ENCODE measurements at places on chromosomes 12 and 14.

- DNase-seq, result no peak
These were observed 65.9 kb downstream of the DDX51 start for GRCh38 chr12:132078190-132078589.

- DNase-seq, result no peak
These were observed 827.8 kb downstream of the DIO2 start for GRCh38 chr14:79383475-79383874.

DNA sequence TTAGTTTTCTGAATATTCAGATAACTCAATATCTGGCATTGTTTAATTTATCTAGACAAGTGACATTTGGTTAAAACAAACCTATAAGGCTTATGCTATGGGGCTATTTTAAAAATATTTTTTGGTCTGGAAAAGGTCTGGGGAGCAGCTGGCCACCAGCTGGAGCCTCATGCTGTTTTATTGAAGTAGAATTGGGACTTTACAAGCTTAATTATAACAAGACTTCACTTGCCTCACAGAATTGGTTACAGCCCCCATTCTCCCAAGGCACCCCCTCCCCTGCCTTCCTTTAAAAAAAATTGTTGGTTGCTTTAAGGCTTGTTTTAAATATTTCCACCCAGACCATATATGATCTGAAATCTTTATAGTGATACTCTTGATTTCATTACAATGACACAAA is 453.9 kb downstream of the ADAMTS20 start:
- DNase-seq, result no peak

DNA sequence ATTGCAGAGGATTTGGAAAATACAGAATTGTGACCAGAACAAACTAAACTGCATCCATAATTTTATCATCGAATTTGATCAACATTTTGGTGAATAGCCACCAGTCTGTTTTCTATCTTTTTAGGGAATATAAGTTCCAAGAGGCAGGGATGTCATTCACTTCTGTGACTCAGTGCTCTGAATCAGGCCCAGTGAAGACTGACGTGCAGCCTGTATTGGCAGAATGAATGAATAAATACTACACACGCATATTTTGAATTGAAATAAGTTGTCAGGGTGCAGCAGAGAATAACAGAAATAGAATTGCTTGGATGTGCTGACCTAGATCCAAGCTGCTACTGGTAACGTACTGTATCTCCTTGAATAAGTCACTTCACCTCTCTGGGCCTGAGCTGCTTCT is 1.3 kb upstream of the EMP1 start:
- DNase-seq, result no peak

DNA sequence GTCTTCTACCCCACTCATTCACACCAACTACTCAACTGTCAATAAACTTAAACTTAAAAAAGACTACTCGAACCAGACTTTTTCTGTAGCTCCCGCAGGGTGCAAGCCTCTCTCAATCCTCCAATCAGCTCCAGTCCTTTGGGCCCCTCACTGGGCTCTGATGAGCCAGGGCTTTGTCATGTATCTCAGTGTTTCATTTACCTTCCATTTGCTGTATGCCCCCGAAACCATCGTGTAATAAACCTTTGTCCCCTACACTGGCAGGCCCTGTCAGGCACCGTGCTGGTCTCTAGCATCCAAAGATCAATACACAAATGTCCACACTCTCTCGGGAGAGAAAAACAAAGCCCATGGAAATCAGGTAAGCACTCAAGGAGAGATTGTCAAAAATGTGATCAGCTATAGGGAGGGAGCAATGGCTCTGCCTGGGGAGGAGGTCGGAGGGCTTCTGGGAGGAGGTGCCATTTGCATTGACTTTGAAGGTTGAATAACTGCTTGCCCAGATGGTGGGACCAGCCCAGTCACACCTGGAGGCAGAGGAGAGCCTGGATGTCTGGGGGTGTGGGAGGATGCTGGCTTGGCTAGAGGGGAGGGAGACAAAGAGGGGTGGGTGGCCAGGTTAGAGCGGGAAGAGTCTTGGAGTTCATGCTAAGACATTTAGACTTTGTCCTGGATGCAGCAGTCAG is 42.1 kb upstream of the DICER1 start:
- no peak for DNase-seq

- DNase-seq, result no peak
These were observed 73.9 kb upstream of the PLEKHA5 start for GRCh38 chr12:19055589-19055988.

GRCh38 chr12:90969346-90969745 is 14.4 kb upstream of the CCER1 start:
- DNase-seq, result no peak

GRCh38 chr14:60616461-60616959 is 32.8 kb downstream of the SIX1 start:
- DNase-seq, result no peak

- DNase-seq, result no peak
These were observed 32.6 kb downstream of the PELI2 start for GRCh38 chr14:56150645-56151345.

DNA sequence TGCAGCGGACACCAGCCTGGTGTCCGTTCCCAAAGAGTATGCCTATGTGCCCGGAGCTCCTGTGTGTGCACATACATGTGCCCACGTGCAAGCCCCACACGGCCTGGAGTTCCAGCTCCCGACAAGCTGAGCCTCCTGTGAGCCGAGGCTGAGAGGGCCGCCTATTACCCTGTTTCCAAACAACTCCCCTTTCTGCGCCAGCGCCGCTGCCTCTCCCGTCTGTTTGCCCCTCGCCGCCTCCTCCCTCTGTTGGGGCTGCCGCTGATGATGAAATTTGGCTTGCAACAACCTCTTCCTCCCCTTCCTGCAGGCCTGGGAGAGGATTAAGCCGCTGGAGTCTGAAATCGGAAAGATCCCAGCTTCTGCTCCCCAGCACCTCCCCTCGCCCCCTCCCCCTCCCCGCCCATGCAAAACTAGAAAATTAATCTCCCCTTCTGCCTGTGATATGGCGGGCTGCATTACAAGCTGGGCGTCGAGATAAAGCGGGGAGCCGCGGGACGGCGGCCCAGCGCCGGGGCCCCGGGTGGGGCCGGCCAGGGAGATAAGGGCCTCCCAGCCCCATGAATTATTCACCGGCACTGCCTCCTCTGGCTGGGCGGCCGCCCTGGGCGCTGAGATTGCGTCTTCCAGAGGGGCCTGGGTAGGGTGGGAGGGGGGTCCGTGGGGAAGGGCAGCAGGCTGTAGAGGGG is 6.8 kb upstream of the ASIC1 start:
- DNase-seq, result peak; percentile 44

DNA sequence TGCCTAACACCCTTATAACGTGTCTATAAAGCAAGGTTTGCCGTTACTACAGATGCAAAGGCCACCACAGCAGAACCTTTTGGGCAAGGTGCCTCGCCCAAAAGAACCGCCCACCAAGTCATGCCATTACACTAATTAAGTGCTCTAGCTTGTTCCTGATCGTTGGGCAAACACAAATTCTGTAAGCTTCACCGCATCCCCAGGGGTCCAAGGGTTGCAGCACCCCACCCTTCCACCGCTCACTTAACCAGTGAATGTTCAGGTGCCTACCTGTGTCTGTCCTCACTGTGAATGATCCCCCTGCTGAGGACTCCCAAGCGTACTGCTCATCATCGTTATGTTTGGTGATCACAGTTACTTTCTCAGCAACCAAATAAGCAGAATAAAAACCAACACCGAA is 1.4 kb downstream of the HSP90AA1 start:
- DNase-seq, result no peak

GRCh38 chr12:26043135-26044006 is 81.5 kb downstream of the BHLHE41 start:
- DNase-seq, result no peak

DNA sequence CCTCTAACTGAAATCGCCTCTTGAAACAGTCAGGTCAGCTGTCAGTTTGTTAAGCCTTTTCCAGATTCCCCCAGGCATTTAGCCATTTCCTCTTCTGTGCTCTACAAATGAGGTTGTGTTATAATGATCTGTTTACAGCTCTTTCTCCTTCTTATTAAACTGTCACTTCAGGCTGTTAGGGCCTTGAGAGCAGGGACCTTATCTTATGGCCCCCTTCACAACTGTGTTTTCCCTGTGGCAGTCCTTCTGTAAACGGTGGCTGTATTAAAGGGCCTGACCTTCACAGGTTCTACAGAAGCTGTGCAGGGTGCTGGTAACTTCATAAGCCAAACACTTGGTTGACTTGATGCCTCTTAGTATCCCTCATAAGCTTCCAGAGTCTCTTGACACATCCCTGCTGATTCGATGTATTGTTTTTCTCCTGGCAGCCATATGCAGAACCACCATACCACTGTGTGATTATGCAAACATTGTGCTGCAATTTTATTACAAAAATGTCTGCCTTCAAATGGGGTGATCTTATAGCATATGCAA is 104.7 kb downstream of the PLEKHA5 start:
- peak; percentile 13 for DNase-seq

DNA sequence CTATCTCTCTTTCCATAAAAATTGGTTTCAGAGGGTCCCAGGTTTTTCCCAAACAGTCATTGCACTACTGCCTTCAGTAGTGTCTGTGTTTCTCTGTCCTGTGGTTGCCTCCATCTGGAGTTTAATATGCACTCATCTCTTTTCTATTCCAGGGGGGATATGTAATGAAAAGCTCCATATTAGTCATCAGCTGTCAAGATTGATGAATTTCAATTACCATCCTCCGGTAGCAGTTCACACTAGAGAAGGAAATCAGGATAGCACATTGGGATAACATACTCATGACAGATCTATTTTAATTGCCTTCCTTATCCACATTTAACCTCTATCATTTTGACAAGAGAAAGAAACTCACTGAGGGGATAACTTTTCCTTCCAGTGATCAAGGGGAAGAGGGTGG is 589.0 kb upstream of the SEL1L start:
- DNase-seq, result no peak

DNA sequence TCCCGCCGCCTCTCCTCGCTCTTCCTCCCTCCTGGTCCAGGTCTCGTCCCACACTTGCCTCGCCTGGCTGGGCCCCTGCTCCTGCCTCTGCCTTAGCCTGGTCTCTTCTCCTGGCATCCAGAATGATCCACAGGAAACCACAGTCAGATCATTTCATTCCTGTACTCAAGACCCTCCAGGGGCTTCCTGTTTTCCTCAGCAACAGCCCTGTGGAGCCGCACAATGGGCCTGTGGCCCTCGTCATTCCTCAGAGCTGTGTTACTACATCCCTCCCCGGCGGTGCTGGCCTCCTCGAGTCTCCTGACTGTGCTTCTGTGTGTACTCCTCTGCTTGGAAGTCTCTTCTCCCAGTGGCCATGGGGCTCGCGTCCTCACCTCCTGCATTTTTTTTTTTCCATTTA is 20.1 kb downstream of the ATP6V0A2 start:
- DNase-seq, result no peak

- DNase-seq, result no peak
These were observed 720.9 kb upstream of the TBX3 start for GRCh38 chr12:115404761-115405470.

DNA sequence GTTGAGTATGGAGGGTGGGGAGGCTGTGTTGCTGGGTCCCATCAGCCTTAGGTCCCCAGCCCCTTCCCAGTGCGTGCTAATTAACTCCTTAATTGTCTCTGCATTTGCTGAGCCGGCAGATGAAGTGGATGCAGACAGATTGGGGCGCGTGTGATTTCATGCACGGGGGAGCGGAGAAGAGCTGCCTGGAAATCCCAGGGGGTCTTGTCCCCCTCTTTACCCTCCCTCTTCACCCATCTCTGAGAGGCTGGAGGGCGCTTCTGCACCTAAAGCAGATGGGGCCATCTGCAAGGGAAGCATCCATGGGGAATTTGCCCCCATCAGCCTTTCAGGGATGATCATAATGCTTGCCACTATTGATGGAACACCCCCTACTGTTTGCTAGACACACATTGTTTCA is 4.4 kb upstream of the ASIC1 start:
- peak; percentile 35 for DNase-seq

GRCh38 chr12:97650242-97650641 is 187.6 kb downstream of the RMST start:
- no peak for DNase-seq

- no peak for DNase-seq
These were observed 78.9 kb downstream of the PLEKHA5 start for GRCh38 chr12:19208456-19208855.

GRCh38 chr12:109534456-109534855 is 38.8 kb downstream of the MMAB start:
- DNase-seq, result no peak

DNA sequence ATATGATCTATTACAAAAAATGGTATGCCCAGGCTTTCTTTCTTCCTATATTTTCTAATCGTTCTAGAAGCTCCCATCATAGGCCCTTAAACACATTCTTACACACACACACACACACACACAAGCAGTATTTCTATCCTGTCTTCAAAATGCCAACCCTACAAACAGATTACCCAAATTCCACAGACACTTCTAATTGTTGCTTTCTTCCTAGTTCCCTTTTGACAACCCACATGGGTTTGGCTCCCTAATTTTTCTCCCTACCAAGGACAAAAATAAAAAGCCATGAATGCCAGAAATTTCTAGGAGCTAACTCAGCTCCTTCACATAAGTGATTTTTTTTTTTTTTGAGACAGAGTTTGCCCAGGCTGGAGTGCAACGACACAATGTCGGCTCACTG is 60.3 kb upstream of the NTF3 start:
- DNase-seq, result no peak

GRCh38 chr14:72738161-72738611 is 155.7 kb downstream of the DPF3 start:
- DNase-seq, result no peak

GRCh38 chr12:94603434-94604365 is 46.7 kb downstream of the TMCC3 start:
- no peak for DNase-seq

GRCh38 chr12:132257955-132258490 is 71.4 kb downstream of the GALNT9 start:
- DNase-seq, result no peak

- DNase-seq, result peak; percentile 52
These were observed 4.4 kb upstream of the GALNT6 start for GRCh38 chr12:51395283-51396230.

DNA sequence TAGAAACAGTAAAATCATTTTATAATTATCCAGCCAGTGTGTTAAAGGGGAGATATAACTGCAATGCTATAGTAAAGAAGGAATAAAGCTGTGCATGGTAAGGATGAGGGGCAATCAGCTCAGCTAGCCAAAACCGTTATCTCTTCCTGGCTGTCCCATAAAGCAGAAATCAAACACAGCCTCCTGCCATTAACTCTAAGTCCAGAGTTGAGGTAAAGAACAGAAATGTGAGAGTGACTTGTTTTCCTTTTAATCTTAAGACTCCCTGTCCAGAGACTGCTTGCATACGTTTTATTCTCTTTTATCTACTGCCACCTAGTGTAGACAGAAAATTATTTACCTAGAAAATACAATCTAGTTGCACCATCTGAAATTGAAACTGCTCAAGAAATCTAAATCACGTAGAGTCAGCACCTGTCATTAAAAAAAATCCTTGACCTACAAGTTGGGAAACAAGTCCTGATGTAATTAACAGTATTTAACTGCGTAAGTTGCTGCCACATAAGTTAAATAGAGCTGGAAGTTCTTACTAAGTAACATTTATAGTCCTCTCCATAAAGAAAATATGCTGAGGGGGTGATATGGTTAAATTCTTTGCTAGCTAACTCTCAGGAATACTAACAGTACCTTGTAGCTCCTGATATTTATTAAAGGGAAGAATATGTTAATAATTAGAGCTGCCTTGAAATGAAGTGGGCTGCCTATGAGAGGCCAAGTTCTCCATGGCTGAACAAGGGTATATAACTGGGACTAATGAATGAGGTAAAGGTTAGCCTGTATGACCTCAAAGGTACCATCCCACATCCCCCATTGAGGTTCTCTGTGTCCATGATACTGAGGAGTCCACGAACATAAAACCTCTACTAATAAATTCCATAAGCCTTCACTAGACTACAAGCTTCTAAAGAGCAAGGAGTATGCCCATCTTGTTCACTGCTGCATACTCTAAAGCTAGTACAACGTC is 62.7 kb downstream of the GALNT4 start:
- peak; percentile 36 for DNase-seq

All from SK-N-SH (cell line).